ENCODE measurements at places on chromosomes 4 and X.

DNA sequence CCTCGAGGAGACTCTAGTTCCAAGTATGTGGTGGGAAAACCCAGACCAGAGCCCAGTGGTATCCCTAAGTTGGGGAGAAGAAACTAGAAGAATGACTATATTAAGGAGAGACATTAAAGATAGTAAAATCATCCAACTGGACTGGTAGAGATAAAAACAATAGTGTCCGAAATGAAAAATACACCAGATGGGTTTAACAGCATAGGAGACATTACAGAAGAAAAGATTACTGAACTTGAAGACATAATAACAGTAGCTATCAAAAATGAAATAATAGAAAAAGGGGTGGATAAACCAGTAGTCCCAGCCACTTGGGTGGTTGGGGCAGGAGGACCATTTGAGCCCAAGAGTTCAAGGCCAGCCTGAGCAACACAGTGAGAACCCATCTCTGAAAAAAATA lies 31.9 kb downstream of the SMIM14 start:
- no peak for DNase-seq

GRCh38 chr4:124970011-124970410 lies 257.5 kb upstream of the ANKRD50 start:
- DNase-seq, result peak; percentile 5

DNA sequence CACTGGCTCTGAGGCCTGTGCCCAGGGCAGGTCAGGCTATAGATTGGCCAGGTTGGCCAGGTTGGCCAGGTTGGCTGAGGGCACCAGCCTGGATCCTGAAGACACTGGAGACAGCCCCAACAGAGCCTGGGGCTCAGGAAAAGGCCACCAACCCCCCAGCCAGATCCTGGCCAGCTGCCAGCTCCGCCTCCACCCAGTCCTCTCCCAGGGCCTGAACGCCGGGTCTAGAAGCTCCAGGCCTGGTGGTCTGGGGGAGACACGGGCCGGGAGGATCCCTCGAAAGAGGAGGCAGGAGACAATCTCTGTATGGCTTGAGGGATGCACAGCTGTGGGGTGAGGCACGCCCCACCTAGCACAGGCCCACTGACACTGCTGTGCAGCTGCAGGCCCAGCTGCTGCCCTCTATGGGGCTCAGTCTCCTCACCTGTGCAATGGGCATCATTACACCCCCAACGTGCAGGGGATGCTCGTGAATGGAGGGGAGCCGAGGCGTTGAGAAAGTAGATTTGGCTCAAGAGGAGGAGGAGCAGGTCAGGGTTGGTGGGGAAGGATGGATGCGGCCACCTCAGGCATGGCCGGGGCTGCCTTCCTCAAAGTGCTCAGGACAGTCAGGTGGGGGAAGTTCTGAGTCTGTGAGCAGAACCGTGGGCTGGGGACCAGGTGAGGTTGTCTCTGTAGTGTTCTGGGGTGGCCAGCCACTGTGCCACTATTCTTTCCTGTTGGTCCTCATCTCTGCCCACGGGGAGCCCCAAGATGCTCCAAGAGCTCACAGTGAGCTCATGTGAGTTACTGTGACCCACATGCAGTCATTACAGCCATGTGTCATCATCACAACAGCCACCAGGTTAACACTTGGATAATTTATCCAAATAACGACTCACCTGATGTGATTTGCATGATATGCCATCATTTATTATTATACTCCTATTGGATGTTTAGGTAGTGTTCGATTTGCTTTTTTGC lies 10.8 kb upstream of the GAGE10 start:
- DNase-seq, result no peak

DNA sequence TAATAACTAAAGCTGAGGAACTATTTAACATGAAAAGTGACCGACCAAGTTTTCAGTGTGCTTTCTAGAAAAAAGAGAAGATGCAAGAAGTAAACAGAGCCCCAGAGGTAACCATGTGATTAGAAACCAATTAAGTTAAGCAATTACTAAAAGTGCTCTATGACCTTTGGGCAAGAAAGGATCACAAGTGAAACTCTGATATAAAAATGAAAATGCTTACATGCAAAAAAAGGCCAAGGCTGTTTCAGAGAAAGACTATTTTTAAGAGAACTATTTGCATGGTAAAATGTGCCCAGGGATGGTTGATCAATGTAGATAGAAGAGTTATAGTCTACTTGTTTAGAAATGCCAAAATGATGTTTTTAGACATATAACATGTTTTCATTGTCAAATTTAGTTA lies 22.0 kb downstream of the KLHL15 start:
- no peak for DNase-seq

- no peak for DNase-seq
Measured at GRCh38 chr4:38762560-38762959, 20.2 kb downstream of the TLR10 start.

DNA sequence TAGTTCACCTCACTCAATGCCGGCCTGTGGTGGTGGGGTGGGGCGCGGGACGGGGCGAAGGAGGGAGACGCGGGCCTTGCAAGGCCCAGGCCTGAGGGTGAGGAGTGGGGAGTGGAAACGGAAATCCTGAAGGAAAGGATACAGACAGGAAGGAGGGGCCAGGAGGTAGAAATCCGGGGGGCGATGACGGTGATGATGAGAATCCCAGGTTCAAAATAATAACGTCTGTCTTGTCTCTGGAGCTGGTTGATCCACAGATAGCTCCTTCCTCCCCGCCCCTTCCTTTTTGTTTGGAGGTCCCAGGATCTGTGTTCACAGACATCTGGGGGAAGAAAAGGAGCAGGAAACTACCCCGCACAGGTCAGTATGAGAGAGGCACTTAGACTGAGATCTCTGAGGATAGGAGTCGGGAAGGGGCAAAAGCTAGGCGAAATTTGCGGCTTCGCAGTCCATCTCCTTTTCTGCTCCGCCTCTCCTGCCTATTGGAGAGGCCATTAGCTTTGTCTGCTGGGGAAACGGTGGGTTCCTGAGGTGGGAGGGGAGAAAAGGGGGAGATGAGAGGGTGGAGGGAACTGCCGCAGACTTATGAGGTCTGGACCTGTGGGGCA lies 746 bp downstream of the TCEAL7 start:
- DNase-seq, result no peak

GRCh38 chr4:138438608-138439007 lies 196.5 kb upstream of the SLC7A11 start:
- no peak for DNase-seq

- no peak for DNase-seq
Measured at GRCh38 chr4:105060628-105061027, 86.0 kb upstream of the TET2 start.

- DNase-seq, result no peak
Measured at GRCh38 chr4:140740422-140740821, 15.8 kb downstream of the TBC1D9 start.

DNA sequence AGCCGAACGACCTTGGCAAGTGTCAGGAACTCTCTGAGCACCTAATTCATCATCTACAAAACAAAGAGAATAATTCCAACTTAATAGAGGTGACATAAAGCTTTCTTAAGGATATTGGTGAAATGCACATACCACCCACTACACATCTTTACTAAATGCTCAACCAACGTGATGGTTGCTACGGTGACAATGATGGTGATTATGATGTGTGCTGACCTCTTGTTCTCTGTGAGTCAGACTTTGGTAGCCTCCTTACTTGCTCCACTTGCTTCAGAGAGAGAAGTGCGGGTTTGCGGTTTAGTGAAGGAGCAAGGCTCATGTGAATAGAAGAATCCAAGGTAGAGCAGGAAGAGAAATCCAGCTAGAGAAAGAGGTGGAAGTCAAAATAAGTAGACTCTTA lies 52.8 kb upstream of the CLNK start:
- DNase-seq, result no peak

DNA sequence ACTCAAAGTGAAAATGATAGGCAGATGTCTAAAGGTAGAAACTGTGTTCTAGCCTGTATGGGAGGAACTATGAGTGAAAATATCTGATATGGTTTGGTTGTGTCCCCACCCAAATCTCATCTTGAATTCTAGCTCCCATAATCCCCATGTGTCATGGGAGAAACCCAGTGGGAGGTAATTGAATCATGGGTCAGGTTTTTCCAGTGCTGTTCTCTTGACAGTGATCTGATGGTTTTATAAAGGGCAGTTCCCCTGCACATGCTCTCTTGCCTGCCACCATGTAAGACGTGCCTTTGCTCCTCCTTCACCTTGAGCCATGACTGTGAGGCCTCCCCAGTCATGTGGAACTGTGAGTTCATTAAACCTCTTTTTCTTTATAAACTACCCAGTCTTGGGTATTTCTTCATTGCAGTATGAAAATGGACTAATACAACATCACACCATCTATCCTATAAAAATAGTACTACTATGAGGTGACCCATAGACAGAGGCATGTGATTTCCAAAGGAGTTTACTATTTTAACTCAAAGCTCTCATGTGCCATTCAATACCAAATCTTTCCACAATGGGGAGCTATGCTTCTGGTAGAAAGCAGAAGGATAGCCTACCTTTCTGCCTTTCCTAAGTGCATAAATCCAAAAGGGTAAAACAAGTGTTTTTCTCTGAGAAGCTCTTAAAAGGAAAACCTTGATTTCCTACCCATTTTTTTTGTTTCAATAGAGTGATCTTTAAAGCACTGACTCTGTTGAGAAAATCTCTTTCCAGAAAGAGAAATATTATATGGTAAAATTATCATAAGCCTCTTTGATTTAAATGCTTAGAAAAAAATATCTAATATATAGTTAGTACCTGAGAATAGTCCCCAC lies 38.8 kb downstream of the SEC31A start:
- DNase-seq, result no peak

DNA sequence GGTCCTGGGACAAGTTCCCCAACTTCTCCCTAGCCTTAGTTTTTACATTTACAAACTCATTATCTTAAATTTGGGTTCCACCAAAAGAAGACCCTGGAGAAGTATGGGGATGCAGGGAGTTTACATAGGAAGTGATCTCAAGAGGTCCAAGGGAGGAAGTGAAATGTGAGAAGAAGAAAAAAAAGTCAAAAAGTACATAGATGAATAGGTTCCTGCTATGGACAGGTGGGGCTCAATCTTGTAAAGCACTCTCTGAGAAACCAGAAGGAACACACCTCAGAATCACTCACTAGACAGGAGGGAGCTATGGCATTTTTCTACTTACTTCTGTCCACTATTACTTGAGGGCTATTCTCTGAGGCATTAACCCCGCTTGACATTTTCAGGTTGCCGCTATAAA lies 56.6 kb downstream of the ARHGAP6 start:
- DNase-seq, result no peak
